ENCODE measurements at places on chromosomes 13 and 19. TPM values are rescaled to one million over a fixed set of nuclear protein-coding genes. Genes with fewer than 3 reads are reported as not detected.

The TMEM150B gene
- total RNA-seq: not detected

The RASA3 gene
- total RNA-seq: 32.5 TPM

The PTH2 gene
- total RNA-seq: not detected

The NDUFA3 gene
- total RNA-seq: 9.4 TPM

The LRRC8E gene
- total RNA-seq: 1.1 TPM

The CLIP3 gene
- 1.9 TPM for total RNA-seq

The CLEC4G gene
- not detected for total RNA-seq

The OR7D2 gene
- total RNA-seq: not detected

The FREM2 gene
- total RNA-seq: not detected

The NXNL1 gene
- not detected for total RNA-seq

The SIAH3 gene
- not detected for total RNA-seq

The ZNF442 gene
- total RNA-seq: 0.32 TPM

The ZNF260 gene
- 21.7 TPM for total RNA-seq

The ZNF772 gene
- 13.1 TPM for total RNA-seq

The TEX29 gene
- not detected for total RNA-seq

The PTPRH gene
- 3.5 TPM for total RNA-seq

The PRR22 gene
- total RNA-seq: 0.30 TPM

The GPC6 gene
- total RNA-seq: 0.32 TPM

The KASH5 gene
- total RNA-seq: not detected

The DAND5 gene
- total RNA-seq: not detected

All from epithelial cell of umbilical artery (primary cell).